ENCODE measurements at places on chromosomes 2 and 18. TPM values are rescaled to one million over a fixed set of nuclear protein-coding genes. Genes with fewer than 3 reads are reported as not detected.

The SLC40A1 gene
- not detected for total RNA-seq

The APLF gene
- total RNA-seq, result 6.6 TPM

- no peak for DNase-seq
These were observed 2.0 kb downstream of the STAT4 start for GRCh38 chr2:191148791-191149190.

- no peak for DNase-seq
These were observed 12.9 kb downstream of the PREPL start for GRCh38 chr2:44348400-44348799.

DNA sequence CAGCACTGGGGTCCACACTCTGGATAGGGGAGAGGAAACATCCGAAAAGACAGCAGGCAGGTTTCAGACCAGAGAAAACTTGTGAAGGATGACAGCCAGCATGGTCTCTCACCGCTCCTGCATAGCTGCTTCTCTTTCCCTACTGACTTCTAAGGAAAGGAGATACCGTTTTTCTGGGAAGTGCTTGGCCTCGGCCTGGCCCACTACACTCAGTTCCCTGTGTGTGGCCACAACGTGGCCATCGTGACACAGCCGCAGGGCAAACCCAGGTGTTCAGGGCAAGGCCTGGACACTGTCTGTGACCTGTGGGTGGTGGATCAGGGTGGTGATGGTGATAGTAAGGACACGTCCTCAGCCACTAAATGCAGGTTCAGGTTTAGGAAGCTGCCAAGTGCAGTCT is 34.2 kb upstream of the ACAA2 start:
- no peak for DNase-seq

DNA sequence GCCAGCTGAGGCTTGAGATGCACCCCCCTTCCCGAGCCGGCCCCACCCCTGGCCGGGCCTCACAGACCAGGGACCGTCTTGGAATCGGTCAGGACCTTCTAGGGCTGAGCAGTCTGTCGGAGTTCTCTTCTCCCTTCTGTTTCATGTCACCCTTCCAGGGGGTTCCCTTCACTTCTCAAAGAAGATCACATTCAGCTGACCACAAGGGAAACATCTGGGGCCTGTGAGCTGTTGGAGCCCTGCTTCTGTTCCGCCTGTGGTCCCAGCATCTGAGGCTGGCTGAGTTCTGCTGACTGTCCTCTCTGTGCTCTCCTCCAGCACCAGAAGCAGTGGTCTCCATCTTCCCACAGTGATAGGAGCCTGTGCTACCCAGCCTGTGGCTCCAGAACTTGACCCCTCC is 106.5 kb downstream of the SEPTIN10 start:
- DNase-seq, result no peak

- no peak for DNase-seq
These were observed 300.4 kb upstream of the NT5C1B start for GRCh38 chr2:18889565-18890332.

- no peak for DNase-seq
These were observed 797 bp downstream of the ANO7 start for GRCh38 chr2:241189093-241189855.

- no peak for DNase-seq
These were observed 155.2 kb downstream of the TWIST2 start for GRCh38 chr2:239002954-239003623.

- no peak for DNase-seq
These were observed 7.7 kb upstream of the DNMT3A start for GRCh38 chr2:25349397-25349796.

GRCh38 chr2:143128681-143129580 is at the start of gene ARHGAP15:
Gene ARHGAP15, plus strand, starts transcription at chr2:143129419.
- DNase-seq, result no peak

Measured in GM23338 (cell line).